Lung microvascular endothelial cell (primary cell): ENCODE measurements at places on chromosomes 7 and 10. TPM values are rescaled to one million over a fixed set of nuclear protein-coding genes. Genes with fewer than 3 reads are reported as not detected.

GRCh38 chr10:120270906-120271305, 186.1 kb upstream of the PLPP4 start:
- no peak for DNase-seq

DNA sequence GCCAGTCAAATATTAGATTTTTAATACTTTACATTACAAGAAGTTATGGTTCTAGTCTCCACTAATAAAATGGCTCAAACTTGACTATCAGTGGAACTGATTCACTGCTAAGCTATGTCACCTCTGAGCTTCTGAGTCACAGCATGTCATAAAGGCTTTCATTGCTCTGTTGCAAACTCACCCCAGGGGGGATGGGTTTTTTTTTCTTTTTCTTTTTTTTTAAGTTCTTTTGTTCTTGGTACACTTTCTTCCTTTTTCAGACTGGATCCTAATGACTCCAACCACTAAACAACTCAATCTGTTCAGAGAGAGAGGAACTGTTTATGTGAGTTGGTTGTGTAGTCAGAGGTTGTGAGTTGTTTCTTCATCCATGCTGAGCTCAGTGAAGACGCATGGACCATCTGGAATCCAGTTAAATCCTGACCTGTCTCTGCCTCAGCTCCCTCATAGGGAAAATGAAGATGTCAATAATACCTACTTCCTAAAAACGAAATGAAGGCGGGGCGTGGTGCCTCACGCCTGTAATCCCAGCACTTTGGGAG, 11.0 kb downstream of the MYOF start:
- DNase-seq = peak; percentile 85

- no peak for DNase-seq
Measured at GRCh38 chr10:78179886-78180705, 146.4 kb downstream of the RPS24 start.

- DNase-seq = no peak
Measured at GRCh38 chr7:64602086-64602485, 39.2 kb upstream of the ZNF680 start.

GRCh38 chr7:40675741-40676140, 540.9 kb downstream of the SUGCT start:
- DNase-seq = no peak

DNA sequence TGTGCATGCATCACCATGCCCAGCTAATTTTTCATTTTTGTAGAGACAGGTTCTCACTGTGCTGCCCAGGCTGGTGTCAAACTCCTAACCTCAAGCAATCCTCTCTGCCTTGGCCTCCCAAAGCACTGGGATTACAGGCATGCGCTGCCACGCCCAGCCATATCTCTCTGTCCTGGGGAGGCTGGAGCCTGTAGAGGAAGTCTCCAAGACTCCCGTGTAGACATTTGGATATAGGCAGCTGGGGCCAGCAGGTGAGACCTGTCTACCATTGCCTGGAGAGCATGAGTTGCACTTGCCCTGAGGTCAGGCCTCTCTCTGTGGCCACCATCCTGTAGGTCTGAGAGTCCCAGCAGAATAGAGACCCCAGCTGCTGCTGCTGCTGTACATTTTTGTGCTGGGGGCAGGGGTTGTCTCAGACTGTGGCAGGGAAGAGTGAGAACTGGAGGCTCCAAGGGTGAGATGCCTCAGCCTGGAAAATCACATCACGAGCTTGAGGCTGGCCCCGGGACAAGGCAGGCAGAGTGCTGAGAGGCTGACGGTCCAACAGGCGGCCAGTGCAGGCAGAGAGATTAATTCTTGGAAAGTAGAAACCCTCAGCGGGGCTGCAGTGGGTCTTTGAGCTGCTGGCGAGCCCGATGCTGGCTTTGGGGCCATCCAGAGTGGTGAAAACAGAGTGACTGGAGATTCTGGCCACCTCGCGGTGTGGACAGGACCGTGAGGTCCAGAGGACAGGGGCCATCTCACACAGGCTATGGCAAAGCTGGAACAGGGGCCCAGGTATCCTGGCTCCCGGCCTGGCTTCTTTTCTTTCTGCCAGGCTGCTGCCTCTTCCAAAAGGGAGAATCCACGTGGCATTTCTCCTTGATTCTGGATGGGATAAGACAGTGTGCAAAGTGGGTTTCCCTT, 60.9 kb downstream of the TMEM270 start:
- no peak for DNase-seq

- no peak for DNase-seq
Measured at GRCh38 chr10:78319841-78320240, 286.2 kb downstream of the RPS24 start.

DNA sequence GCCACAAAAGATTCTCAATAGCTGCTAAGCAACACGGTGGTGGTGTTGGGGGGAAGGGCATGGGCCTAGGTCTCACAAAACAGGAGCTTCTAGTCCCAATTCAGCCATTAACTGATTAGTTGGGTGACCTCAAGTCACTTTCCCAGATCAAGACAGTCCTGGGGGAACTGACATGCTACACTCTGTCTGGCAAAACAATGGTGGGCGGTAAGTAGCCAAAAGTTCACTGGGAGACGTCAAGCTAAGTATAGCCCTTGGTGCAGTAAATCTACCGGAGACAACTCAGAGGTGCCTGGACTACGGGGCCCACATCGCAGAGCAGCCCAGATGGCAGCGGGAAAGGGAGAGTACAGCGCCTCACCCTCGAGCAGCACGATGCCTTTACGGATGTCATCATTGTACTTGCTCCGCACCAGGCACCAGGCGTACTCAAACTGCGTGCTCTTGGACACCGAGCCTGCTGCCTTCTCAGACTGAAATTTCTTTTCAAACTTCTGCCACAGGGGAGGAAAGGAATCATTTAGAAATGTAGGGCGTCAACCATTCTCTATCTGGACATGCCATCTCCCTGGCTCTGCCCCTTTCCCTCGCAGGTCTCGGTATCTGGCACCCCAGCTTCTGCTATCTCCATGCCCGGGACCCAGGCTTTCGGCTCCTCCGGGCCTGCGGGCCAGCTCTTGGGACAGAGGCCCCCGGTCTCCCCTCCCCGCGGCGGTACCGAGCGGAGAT, 1.1 kb downstream of the FIS1 start:
- DNase-seq = peak; percentile 39

DNA sequence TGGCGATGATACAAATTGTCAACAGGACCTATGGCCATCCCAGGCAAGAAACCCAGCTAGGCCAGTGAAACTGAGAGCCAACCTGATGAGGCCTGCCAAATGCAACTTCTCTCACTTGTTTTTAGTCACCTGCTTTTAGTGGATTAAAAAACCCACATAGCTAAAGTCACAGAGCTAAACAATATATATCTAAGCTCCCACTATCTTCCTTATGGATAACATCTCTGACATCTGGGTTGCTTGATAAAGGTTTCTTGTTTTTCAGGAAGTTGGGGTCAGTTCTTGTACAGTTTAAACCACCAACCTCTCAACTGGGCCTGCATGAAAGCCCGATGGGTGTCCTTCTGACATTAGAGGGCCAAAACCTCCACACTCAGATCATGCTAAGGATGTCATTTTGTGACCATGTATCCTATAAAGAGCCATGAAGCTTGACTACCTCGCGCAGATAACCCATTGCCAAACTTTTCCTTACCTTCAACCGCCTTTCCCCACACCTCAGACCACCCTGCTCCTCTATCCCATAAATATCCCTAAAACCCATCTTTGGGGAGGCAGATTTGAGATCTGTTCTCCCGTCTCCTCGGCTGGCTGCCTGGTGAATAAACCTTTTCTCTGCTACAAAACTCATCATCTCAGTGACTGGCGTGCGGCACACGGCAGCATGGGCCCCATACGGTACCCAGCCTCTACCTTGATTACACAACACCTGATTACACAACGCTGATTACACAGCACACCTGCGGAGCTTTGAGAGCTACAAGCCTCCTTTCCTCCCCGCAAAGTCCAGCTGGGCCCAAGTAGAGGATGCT, 797 bp upstream of the STMP1 start:
- no peak for DNase-seq

PGAM2 gene
- total RNA-seq = under 0.01 TPM in 1 of 2 replicates, not detected in the other

TNRC18 gene
- total RNA-seq = 19.8 and 21.6 TPM in 2 replicates

CNTNAP2 gene
- under 0.01 TPM in 1 of 2 replicates, not detected in the other for total RNA-seq

GRID1 gene
- total RNA-seq = under 0.01 TPM in 1 of 2 replicates, not detected in the other

LRIT1 gene
- total RNA-seq = not detected in 2 replicates

EPHA1 gene
- 0.20 TPM in 1 of 2 replicates, not detected in the other for total RNA-seq

OR13A1 gene
- total RNA-seq = not detected in 2 replicates

BTBD16 gene
- under 0.01 TPM in 1 of 2 replicates, not detected in the other for total RNA-seq

PALD1 gene
- total RNA-seq = 112 and 120 TPM in 2 replicates

CRYGN gene
- total RNA-seq = not detected in 2 replicates
